A549 (cell line): ENCODE measurements at places on chromosomes 1 and 21. TPM values are rescaled to one million over a fixed set of nuclear protein-coding genes. Genes with fewer than 3 reads are reported as not detected.
A peak's percentile ranks its signal among the peaks of the same experiment; 100 is the strongest.

DNA sequence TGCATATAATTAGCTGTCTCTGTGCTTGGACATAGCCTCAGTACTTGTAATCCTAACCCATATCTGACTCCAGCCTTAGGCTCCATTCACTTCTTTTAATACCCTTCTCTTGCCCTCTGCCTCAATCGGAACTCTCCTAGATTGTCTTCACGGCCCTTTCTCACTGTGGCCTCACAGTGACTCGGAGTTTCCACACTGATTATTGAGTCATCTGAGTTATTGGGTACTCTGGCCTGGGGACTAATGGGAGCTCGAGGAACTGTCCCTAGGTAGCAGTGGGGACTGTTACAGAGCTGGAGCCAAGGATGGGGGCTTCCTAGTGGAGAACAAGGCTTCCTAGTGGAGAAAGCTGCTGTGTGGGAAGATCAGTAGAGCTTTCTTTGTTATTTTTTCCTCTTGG lies 17.0 kb downstream of the TRAF5 start:
- no peak for DNase-seq

- DNase-seq: no peak
These were observed 312.6 kb downstream of the DPYD start for GRCh38 chr1:97608272-97608671.

DNA sequence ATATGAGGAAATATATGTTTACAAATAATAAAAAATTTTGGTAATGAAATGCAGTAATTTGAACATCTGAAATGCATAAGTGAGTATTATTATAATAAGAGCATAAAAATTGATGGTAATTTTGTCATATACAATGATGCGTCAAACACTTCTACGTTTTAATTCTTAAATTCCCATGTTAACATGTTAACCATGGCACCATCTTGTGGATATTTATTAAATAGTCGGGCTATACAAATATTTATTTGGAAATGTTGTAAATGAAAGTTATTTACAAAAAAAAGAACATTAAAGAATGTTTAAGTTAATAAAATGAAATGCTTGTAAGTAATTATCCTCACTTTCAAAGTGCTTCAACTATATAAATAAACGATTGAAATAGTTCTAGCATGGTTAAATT lies 57.2 kb upstream of the C1orf185 start:
- DNase-seq: no peak

DNA sequence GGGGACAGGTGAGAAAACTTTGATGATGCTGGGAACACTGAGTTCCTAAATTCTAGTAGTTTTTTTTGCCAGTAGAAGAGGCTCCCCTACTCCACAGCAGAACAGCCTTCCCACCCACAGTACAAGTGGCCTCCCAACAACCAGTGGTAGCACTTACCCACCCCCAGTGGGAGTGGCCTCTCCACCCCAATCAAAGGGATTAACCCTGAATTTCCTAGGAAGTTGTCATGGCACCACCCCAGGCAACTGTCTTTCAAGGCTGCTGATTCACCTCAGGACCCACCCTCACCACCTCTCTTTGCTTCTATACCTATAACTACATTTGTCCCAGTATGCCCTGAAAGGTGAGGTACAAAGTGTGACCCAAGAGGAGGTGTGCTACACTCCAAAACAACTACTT lies 81.4 kb upstream of the PRDX6 start:
- no peak for DNase-seq

DNA sequence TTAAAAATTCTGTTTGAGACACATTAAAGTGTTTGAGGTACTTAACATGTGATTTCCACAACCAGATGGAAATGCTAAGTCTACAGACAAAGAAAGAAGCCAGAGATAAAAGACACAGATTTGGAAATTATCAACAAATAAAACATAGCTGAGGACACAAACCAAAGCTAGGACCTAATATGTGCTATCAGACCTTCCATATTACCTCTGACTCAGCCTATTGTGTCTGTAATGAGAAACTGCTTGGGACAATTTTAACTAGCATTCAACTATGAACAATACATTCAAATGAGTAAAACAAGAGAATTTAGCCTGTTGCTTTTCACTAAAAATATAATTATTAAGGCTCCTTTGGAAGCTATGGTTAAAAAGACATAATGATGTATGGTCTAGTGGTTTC lies 54.6 kb downstream of the WNT2B start:
- no peak for DNase-seq

DNA sequence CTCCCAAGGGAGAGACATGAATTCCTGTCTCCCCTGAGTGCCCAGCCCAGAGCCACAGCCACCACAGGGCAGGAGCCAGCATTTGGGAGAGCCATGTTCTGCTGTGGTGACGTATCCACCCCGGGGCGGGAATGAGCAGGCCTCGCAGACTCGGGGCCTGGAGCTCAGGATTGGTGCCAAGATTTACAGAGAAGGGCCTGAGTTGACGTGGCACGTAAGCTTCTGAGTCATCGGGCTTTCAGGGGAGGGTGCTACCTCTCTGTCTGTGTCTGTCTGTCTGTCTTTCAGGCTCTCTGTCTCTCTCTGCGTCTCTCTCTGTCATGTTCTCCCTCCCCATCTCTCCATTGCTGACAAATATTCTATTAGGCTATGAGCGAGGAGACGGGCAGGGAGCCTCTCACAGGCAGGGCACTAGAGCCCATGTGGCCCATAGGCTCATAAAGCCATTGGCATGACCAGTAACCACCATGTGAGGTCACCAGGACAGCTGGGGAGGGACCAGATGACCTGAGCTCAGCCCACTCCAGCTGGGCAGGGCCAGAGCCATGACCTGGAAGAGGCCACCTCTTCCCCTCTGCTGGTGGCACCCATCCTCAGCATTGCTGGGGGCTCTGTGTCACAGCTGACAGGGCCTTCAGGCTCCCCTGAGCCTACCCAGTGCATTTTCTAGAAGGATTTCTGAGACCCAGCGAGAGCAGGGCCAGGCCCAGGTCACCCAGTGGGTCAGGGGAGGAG lies 300.0 kb upstream of the VAMP3 start:
- DNase-seq: peak; percentile 94

DNA sequence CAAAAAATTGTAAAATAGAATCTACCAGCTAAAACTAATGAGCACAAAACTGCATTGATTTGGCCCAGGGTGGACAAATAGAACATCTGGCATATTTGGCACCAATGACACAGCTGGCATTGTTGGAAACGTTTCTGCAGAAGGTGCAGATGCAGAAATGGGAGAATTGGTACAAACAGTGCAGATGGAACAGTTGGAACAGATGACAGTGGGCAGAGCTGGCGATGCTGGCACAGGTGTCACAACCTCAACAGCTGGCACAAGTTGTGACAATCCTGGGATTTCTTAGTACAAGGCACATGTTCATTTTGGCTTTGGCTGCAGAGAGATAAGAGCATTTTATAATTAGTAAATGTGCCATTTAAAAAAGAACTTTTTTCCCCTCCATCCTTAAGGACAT lies 91.1 kb upstream of the ZBTB18 start:
- DNase-seq: no peak

GRCh38 chr1:109994654-109995053 lies 10.1 kb downstream of the AHCYL1 start:
- DNase-seq: no peak

- no peak for DNase-seq
These were observed 4.7 kb upstream of the ETV3 start for GRCh38 chr1:157142765-157143423.

DNA sequence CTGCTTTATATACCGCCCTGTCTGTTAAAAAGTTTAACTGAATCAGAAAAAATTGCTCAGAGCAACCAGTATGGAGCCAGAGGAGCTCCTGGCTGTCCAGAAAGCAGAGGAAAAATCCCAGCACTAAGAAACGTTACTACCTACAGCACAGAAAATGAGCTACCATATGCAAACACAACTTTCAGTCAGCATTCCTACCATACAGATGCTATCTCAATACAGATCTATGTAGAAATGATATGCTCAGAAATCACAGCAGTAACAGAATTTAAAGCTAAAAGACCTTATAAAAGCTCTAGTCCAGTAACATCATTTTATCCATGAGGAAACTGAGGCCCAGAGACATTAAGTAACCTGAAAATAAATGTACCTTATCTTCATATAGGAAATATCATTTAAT lies 38.7 kb downstream of the PCNX2 start:
- DNase-seq: no peak

GRCh38 chr1:114216431-114217173 lies 62.9 kb upstream of the SYT6 start:
- no peak for DNase-seq

- DNase-seq: no peak
These were observed 121.0 kb upstream of the TSPAN2 start for GRCh38 chr1:115210302-115210711.

GUCA2A gene
- not detected in 3 replicates for polyA plus RNA-seq

CA14 gene
- polyA plus RNA-seq: not detected in 3 replicates

ADAMTSL4 gene
- polyA plus RNA-seq: 1.3 to 2.0 TPM (median 1.5 TPM) in 3 replicates

CD52 gene
- polyA plus RNA-seq: not detected in 3 replicates

PRR9 gene
- polyA plus RNA-seq: not detected in 3 replicates

SLC30A10 gene
- 0.03 to 0.07 TPM (median 0.04 TPM) in 3 replicates for polyA plus RNA-seq

MAPKAPK2 gene
- 36.5 to 43.8 TPM (median 43.0 TPM) in 3 replicates for polyA plus RNA-seq

KRTAP19-8 gene
- polyA plus RNA-seq: not detected in 3 replicates

SLAMF9 gene
- 0.16 to 0.28 TPM (median 0.22 TPM) in 3 replicates for polyA plus RNA-seq
